ENCODE measurements at places on chromosomes 2 and 18.

DNA sequence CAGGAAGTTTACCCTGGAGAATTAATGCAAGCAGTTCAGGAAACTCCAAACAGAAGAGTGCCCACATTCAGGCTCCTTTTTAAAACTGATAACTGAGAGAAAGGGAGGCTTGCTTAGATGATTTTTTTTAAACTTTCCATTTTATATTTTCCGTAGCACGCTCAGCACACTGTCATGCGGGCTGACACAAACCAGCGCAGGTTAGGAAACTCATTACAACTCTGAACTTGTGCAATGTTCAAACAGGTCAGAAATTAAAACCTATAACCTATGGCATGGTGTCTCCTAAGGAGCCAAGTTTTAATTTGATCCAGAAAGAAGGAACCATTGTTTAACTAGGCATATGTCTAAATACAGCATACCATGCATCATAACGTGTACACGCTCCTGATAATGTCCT lies 117.7 kb upstream of the SMIM21 start:
- DNase-seq: no peak

- DNase-seq: no peak
Measured at GRCh38 chr2:236604575-236605344, 35.1 kb downstream of the ACKR3 start.

DNA sequence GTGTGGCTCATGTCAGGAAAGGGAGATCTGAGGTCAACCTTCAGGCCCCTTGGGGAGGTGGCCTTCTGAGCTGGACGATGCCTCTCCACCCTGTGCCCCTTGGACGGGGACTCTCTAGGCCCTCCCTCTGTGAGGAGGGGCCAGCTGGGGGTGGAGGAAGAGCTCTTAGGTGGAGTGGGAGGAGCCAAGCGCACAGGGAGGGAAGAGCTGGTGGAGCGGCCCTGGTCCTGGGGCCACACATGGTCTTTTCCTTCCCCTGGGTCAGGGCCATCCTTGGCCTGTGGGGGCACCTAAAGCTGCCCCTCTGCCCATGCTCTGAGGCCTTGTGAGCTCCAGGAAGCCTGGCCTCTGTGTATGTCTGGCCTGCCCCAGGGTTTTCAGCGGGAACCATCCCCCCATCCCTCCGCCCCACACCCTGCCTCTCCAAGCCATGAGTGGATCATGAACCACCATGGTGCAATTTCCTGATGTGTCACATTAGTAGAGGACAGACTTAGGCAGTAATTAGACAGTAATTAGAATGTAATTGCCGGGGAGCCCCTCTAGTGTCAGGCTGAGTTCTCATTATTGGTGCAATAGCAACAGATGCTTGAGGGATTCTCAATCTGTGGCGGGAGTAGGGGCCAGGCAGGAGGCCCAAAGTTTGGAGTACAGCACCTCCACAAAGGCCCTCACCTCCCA lies 63.0 kb downstream of the GLI2 start:
- DNase-seq: no peak

DNA sequence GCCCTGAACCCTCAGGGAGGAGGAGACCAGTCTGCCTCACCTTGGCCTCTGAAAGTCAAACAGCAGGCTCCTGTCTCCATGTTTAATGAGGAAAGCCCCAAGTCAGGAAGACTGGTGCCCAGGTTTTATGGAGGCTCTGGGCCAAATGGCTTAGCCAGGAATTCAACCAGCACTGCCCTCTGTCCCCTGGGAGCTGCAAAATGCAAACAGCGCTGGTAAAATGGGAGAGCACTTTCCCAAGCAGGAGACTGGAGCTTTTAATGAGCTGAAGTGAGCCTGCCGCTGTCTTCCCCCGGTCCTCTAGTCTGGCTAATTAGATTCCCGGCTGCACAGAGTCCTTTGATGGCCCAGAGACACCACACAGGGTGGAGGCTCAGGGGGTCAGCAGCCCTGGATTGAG lies 276.0 kb upstream of the TRIB2 start:
- no peak for DNase-seq

DNA sequence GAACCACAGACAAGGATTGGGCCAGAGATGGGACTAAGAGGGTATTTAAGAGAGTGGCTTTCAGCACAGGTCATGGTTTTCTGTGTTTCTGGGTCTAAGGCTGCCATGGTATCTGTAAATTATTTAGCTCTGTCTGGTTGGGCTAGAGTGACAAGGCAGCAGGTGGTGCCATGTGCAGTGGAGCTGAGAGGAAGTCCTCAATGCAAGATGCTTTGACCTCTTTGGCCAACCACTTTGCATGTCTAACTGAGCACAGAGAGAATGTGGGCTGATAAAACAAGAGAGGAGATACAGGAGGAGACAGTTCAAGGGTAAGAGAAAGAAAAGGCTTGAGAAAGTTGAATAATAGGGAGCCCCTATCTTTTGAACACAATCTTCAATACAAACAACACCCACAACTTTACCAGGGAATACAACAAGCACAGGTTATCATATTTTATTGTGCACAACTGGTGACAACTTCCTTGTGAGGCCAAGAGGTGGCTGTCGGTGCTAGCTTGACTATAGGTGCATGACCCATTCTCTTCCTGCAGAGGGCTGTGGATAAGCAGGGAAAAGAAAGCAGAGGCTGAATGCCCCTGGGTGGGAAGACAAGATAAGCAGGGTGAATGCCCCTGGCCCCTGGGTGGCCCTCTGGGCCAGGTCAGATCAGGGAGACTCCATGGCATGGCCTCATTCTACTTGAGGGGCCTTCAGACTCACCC lies 12.3 kb downstream of the FLACC1 start:
- no peak for DNase-seq

- DNase-seq: no peak
Measured at GRCh38 chr18:12283666-12284065, 24.4 kb upstream of the TUBB6 start.
